ENCODE measurements at places on chromosomes 7 and 10. TPM values are rescaled to one million over a fixed set of nuclear protein-coding genes. Genes with fewer than 3 reads are reported as not detected.

ANXA8 gene
- 30.3 TPM for total RNA-seq

ITGB1 gene
- 960 TPM for total RNA-seq

SLC26A4 gene
- total RNA-seq: 0.19 TPM

ZNF775 gene
- 5.2 TPM for total RNA-seq

ANKRD2 gene
- total RNA-seq: 4.4 TPM

TRIM50 gene
- total RNA-seq: not detected

CFAP43 gene
- total RNA-seq: 0.36 TPM

LRRC4 gene
- total RNA-seq: not detected

PAPOLB gene
- total RNA-seq: not detected

ITGB8 gene
- 1.3 TPM for total RNA-seq
